ENCODE measurements at places on chromosomes 3 and 15.
A peak's percentile ranks its signal among the peaks of the same experiment; 100 is the strongest.

GRCh38 chr3:196931828-196932587 lies 10.3 kb downstream of the NCBP2 start:
- no peak for DNase-seq

DNA sequence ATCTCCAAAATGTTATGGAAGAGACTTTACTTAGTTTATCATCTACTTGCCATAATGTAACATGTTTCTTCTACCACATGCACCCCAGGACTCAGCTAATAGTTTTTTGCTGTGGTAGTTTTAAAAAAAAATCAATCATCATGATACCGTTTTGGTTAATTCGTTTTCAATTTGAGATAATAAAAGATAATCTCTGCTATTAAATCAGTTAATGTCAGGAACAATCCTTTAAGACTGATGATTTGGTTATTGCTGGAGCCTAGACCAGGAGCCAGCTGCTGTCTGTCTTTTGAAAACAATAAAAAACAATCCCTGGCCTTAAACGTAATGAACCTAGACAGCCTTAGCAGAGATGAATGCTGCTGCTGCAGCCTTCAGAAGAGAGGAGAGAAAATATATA lies 403.7 kb downstream of the OXSM start:
- DNase-seq, result no peak

- no peak for DNase-seq
These were observed 63.8 kb upstream of the P2RY1 start for GRCh38 chr3:152771120-152771519.

GRCh38 chr3:102488331-102488730 lies 53.5 kb downstream of the ZPLD1 start:
- no peak for DNase-seq

DNA sequence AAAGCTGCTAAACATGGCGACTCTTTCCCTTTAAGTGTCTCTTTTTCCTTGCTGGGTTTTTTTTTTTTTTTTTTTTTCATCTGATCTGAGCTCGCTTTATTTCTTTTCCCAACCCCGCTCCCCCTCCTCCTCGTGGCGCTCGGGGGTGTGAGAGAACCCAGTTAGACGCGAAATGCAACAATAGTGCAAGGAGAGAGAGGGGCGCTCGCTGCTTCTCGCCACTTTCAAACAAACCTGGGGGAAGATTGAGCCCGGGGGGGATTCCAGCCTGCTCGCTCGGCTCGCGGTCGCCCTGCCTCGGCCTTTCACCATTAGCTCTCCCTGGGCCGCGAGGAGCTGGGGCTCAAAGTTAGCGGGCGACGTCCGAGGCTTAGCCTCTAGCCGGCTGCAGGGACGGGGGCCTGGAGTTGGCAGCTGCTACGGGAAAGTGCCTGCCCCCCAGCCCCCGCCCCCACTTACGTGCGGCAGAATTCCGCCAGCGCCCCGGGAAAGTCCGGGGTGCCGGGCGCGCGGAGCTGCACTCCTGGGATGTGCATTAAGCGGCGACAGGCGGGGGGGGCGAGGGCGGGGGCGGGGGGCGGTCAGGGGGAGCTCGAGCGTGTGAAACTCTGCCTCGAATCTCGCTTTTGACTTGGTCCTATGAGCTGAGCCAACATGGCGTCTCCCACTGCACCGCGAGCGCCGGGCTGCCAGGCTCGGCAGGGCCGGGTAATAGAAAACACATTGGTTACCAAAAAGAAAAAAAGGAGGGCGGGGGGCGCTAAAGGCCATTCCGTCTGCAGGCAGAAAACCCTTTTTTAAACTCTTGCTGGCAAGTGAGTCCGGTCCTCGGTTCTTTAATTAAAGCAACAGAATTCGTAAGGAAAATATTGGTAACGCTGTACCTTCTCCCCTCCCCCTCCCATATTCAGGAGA lies 10.4 kb downstream of the NR2F2 start:
- DNase-seq, result peak; percentile 36

- no peak for DNase-seq
These were observed 1178.0 kb downstream of the ROBO1 start for GRCh38 chr3:78589778-78590177.

GRCh38 chr15:91302588-91303439 lies 202.8 kb downstream of the SV2B start:
- peak; percentile 65 for DNase-seq

GRCh38 chr3:86416334-86416733 lies 574.6 kb downstream of the VGLL3 start:
- no peak for DNase-seq

DNA sequence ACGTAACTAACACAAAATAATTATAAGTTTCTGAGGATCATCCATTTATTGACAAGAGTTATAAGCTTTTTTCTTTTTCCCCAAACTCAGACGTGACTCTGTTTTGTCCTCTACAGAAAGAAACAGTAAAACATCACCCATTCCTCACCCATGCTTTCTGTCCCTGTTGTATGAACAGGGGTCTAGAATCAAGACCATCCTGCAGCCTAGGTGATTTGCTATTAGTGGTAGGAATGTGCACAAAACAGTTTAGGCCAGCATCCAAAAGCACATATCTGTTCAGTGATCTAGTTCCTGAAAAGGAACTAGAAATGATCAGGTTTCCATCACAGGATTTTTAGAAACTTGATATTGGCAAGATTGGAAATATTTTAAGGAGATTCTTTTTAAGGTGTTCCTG lies 527.6 kb downstream of the SOX2 start:
- no peak for DNase-seq

DNA sequence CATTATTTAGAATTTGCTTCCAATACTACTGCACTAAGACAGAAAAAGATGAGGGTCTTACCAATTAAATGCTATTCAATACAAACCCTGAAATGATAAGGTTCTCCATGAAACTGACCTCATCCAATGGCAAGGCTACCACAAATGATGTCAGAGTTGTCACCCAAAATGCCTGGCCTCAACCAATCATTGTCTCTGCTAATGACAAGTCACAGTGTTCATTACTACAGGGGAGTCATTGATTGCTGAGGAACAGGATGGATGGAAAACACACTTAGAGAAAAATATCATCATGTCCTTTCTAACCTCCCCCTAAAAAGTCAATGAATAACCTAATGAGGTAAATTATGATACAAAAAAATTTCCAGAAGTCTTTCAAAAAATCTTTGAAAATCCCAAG lies 91.0 kb downstream of the FOXP1 start:
- DNase-seq, result no peak

DNA sequence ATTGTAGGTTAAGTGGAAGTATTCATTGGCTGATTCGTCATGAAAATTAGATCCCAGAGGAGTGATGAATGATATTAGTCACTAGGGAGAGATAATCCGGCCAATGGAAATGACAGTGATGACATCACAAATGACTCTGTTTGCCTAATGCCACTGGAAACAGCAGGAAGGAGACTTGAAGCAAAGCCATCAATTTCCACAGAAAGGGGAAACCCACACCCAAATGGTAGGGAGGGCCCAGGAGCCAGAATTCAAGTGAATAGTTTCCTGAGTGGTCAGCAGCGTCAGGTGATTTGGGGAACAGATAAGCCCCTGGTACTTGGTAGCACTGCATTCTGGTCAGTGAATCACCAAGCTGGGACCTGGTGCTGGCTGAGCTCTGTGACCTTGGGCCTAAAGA lies 3.3 kb upstream of the ADAMTS9 start:
- no peak for DNase-seq

GRCh38 chr3:99394831-99395778 lies 243.3 kb upstream of the COL8A1 start:
- no peak for DNase-seq

- peak; percentile 99 for DNase-seq
These were observed 127.0 kb downstream of the KLHL25 start for GRCh38 chr15:85667491-85668424.

GRCh38 chr15:96321639-96322535 lies 8.6 kb upstream of the NR2F2 start:
- DNase-seq, result no peak

GRCh38 chr15:48717458-48717857 lies 71.9 kb upstream of the FBN1 start:
- DNase-seq, result no peak

DNA sequence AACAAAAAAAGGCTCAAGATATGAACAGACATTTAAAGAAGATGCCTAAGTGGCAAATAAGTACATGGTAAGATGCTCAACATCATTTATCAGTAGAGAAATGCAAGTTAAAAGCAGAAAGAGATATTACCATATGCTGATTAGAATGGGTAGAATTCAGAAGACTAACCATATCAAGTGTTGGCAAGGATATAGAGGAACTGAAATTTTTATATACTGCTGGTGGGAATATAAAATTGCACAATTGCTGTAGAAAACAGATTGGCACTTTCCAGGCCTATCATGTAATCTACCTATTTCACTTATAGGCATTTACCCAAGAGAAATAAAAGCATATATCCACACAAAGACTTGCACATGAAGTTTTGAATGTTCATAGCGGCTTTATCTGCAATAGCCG lies 17.1 kb downstream of the SLC28A1 start:
- no peak for DNase-seq

DNA sequence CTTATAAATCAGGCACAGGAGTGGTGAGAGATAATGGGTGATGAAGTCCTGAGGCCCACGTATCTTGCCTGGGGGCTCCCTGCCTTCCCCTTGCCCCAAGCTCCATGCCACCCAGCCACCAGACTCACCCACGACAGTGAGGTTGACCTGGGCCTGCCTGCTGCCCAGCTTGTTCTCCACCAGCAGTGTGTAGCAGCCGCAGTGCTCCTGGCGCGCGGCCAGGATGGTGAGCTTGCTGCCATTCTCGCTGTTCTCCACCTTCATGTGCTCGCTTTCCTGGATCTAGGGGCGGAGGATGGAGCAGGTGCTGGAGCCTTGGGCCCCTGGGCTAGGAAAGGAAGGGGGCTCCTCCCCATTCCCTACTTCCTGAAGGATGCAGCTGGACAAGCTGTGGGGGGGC lies 79.1 kb upstream of the HACD2 start:
- DNase-seq, result no peak

GRCh38 chr3:197942956-197943556 lies 6.9 kb upstream of the RPL35A start:
- DNase-seq, result peak; percentile 71

GRCh38 chr3:64460877-64461276 lies 226.9 kb downstream of the ADAMTS9 start:
- no peak for DNase-seq

DNA sequence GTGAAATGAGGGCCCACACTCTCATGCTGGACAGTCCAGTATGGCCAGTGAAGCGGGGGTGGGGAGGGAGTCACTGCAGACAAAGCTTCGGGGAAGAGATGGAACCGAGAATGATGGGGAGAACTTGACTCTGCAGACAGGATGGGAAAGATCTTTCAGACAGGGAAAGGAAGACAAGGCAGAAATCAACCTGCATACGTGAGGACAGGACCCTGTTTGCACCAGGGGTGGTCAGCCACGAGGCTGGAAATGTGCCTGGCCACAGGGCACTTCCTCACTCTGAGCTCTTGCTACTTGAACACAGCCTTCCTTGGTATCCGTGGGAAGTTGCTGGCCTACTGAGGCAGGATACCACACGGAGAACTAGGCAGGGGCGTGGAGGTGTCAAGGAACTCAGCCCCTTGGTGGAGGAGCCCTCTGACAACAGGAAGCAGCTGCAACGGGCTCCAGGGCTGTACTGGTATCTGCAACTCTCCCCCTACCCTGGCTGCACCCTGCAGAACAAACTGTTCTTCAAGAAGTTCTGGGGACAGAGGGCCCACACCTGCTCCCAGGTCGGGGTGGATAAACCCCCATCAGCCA lies 9.3 kb upstream of the SRP14 start:
- DNase-seq, result no peak

DNA sequence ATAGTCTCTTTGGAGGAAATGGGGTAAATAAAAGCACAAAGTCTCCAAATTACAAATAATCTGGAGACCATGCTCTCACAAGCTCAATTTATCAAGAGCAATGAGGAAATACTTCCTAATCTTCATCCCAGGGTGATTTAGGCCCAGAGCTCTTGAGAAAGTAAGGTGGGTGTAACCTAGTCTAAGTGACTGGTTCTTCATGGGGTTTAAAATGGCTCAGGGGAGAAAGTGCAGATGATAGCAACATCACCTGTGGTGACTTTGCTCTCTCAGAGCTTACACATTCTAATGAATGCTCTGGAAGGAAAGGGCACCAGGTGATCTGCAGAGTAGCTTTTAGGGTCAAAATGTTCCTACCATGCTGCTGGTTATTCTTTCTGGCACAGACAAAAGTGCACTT lies 118.4 kb upstream of the TP63 start:
- no peak for DNase-seq

DNA sequence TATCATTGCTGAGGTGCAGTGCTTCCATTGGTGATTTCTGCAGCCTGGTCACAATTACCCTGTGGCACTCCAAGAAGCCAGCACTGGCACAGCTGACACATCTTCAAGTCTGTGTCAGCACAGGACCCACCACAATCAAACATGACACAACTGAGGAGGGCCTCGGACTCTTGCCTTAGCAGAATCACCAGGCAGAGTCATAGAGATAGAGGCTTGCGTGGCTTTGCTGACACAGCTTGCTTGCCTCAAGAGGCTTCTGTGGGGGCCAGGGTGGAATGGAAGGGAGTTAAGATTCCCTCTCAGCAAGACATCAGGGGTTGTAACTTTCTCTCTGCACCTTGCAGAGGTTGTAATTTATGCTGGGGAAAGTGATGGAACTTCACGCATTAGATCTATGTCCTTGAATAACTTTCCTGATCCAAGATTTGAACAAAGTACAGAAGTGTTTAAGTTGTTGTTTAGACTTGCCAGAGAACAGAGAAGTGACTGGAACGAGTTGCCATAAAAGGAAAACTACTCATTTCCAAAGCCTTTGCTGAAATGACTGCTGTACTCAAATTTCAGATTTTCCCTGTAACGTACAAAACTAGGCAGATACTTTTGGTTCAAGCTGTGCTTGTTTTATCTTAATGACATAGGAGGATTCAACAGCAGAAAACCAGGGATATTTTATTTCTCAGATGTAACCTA lies 170.7 kb downstream of the DIPK2A start:
- no peak for DNase-seq

DNA sequence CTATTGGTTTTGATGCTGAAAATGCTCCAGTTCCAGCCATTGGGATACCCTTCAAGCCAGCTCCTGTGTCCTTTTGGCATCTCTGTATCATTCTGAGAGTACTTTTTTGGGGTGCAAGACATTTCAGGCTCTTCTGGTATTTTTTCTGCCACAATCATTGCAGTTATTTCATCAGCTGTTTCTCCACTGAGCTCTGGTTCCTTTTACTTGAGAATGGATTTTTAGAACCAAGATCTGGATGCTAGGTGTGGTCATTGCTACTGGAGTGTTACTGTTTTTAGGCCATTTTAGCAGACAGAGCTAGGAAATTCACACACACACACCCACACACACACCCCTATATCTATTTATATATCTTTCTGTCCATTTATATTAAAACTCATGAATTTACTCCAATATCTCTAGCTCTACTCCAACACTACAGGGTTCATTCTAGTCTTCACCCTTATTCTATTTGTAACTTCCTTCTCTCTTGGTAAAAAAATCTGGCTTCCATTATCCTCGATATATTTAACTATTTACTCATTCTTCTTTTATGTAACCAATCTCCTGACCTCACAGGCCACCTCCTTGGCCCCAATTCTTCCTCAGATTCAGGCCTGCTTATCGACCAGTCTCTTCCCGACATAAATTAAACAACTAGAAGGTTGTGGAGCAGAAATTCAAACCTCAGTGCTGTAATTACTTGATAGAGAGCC lies 17.0 kb downstream of the SLC35G2 start:
- no peak for DNase-seq

GRCh38 chr3:37136067-37136466 lies 38.3 kb downstream of the LRRFIP2 start:
- DNase-seq, result peak; percentile 31

GRCh38 chr3:127590282-127590592 lies 296 bp downstream of the TPRA1 start:
- DNase-seq, result no peak

All from common myeloid progenitor, CD34-positive (primary cell).